ENCODE measurements at places on chromosomes 1 and 21. TPM values are rescaled to one million over a fixed set of nuclear protein-coding genes. Genes with fewer than 3 reads are reported as not detected.
A peak's percentile ranks its signal among the peaks of the same experiment; 100 is the strongest.

DNA sequence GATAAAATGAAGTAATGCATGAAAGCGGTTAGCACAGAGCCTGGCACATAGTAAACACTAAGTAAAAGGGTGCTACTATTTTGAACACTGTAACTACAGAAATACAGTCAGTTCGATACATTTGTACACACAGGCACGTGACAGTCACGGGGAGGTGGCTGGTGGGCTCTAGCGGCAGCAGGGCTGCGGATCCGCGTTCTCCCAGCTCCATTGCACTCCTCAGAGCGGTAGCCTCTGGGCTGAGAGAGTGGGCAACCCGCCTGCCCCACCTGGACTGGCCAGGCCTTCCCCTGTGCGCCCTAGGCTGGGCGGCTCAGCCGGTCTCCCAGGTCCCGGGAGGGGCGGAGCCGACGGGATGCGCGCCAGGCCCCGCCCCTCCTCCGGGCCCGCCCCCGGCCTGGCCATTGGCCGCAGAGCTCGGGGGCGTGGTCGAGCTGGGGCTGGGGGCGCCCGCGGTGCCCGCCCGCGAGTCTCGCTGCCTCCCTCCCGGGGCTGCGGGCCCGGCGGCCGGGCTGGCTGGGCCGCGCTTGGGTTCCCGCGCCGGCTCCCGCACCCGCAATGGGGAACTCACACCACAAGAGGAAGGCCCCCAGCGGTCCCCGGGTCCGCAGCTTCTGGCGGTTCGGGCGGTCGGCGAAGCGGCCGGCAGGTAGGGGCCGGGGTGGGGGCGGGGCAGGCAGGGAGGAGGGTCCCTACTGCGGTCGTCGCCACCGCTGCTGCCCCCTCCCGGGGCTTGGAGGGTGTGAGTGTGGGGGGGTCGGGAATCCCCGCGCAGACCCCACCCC is 51.2 kb upstream of the SYNC start:
- peak overlapping the region; percentile 64 for H3K4me3 ChIP-seq
- no peaks in the 10 kb centered on the region for H3K36me3 ChIP-seq
- no peaks in the 10 kb centered on the region for H3K27me3 ChIP-seq
- peak overlapping the region; percentile 66 for H3K27ac ChIP-seq

- H3K4me3 ChIP-seq = no peak overlapping the region
- no peak overlapping the region for H3K27ac ChIP-seq
- no peaks in the 10 kb centered on the region for H3K27me3 ChIP-seq
Observed at GRCh38 chr1:242239398-242239797, 240.5 kb upstream of the MAP1LC3C start.

- no peak for DNase-seq
- no peak overlapping the region for H3K4me3 ChIP-seq
- no peak overlapping the region for H3K27ac ChIP-seq
- H3K4me1 ChIP-seq = peaks cover 18% of the 10 kb centered on the region
- H3K36me3 ChIP-seq = no peaks in the 10 kb centered on the region
Observed at GRCh38 chr21:34671891-34672290, 3.1 kb downstream of the CLIC6 start.

GRCh38 chr1:98453066-98453465 is 208.5 kb upstream of the SNX7 start:
- H3K4me3 ChIP-seq = no peak overlapping the region
- DNase-seq = no peak
- H3K27me3 ChIP-seq = no peaks in the 10 kb centered on the region
- H3K4me1 ChIP-seq = no peaks in the 10 kb centered on the region
- H3K27ac ChIP-seq = no peak overlapping the region

DNA sequence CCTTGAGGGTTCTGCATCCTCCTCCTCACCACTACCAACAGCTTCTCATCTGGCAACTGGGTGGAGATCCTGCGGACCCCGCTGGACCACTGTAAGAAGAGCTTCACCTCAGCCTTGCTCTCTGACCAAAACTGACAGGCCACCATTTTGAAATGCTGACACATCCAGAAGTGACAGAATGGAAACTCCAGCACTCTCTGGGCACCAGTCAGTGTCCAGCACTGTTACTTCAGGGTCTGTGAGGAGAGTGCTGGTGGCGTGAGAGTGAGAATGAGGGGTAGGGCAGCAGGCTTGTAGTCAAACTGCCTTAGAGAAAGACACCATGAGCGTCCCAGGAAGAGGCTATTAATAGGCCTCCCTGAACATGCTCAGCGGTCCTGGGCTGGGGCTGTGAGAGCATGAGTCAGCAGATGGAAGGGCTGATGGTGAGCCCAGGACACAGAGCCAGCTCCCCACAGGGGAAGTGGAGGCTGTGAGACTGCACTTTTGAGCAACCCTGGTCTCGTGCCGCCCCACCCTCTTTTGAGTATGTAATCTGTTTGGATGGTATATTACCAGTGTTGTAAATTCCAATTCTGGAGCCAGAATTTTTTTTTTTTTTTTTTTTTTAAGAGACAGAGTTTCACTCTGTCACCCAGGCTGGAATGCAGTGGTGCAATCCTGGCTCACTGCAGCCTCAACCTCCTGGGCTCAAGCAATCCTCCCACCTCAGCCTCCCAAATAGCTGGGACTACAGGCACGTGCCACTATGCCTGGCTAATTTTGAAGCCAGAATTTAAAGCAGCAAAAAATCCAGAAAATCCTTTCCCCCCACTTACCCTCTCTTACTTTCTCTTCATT is 34.4 kb upstream of the SLC30A1 start:
- no peak overlapping the region for H3K4me3 ChIP-seq
- H3K27ac ChIP-seq = peak overlapping the region; percentile 41
- peak; percentile 84 for DNase-seq

DNA sequence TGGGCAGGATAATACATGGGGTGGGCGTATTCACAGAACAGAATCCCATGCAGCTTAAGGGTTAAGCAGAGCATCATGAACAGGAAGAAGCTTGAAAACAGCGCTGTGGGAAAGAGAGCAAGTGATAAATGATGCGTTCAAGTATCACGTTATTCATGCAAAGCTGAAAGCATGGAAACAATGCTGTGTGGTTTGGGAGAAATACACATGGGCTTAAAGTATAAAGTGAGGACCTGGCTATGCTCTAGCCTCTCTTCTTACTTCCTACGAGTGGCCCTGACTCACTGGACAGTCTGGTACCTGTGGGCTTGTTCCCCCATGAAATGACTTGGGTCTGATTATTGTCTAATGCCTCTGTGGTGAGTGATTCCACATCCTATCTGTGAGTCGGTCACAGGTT is 25.7 kb downstream of the TMPRSS2 start:
- H3K4me3 ChIP-seq = no peak overlapping the region
- DNase-seq = no peak
- peaks cover 33% of the 10 kb centered on the region for H3K4me1 ChIP-seq
- peaks cover 7% of the 10 kb centered on the region for H3K36me3 ChIP-seq

GRCh38 chr1:234163267-234163919 is 209.9 kb upstream of the COA6 start:
- H3K36me3 ChIP-seq = no peaks in the 10 kb centered on the region
- no peak overlapping the region for H3K4me3 ChIP-seq
- H3K4me1 ChIP-seq = no peaks in the 10 kb centered on the region
- no peaks in the 10 kb centered on the region for H3K27me3 ChIP-seq

- DNase-seq = no peak
- no peaks in the 10 kb centered on the region for H3K27me3 ChIP-seq
- peak overlapping the region; percentile 54 for H3K27ac ChIP-seq
- H3K36me3 ChIP-seq = no peaks in the 10 kb centered on the region
Observed at GRCh38 chr21:33655588-33656221, 13.4 kb downstream of the ITSN1 start.

DNA sequence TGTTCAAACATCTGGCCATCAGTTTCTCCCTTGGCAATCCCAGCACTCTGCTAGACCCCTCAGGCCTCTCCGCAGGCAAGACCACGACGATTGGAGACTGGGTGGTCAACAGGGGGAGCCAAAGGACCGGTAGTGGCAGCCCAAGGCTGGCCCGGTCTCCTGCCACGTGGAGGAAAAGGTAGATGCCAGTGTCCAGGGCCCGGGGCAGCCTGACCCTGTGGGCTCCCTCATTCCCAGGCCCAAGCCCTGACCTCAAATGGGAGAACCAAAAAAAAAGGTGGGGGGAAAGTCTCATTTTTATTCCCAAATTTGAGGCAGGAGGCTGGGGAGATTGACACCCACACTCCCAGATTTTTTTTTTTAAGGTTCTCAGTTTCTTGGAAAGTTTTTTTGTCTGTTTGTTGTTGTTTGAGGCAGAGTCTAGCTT is 24.8 kb downstream of the S100A6 start:
- H3K36me3 ChIP-seq = no peaks in the 10 kb centered on the region
- H3K4me3 ChIP-seq = no peak overlapping the region

GRCh38 chr1:85313888-85314696 is 37.7 kb upstream of the BCL10 start:
- H3K27ac ChIP-seq = peak overlapping the region; percentile 18
- no peak overlapping the region for H3K4me3 ChIP-seq
- no peak for DNase-seq
- H3K27me3 ChIP-seq = no peaks in the 10 kb centered on the region

DNA sequence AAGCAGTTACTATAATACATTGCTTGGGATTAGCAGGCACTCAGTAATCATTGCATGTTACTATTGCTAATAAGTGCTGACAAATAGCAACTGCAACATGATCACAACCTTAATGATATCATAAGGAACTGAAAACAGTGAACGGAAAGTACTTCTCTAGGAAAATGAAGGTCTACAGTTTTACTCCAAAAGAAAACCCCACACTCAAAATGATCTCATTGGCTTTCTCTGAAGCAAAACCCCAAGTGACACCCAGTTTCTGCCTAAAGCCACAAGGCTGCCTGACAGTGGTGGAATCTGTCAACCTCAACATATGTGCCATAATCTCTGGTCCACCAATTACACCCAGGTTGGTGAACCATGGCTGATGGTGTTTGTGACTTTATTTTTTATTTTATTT is 137.6 kb downstream of the PTGER3 start:
- no peaks in the 10 kb centered on the region for H3K27me3 ChIP-seq
- no peaks in the 10 kb centered on the region for H3K4me1 ChIP-seq
- no peak overlapping the region for H3K4me3 ChIP-seq
- DNase-seq = no peak

DNA sequence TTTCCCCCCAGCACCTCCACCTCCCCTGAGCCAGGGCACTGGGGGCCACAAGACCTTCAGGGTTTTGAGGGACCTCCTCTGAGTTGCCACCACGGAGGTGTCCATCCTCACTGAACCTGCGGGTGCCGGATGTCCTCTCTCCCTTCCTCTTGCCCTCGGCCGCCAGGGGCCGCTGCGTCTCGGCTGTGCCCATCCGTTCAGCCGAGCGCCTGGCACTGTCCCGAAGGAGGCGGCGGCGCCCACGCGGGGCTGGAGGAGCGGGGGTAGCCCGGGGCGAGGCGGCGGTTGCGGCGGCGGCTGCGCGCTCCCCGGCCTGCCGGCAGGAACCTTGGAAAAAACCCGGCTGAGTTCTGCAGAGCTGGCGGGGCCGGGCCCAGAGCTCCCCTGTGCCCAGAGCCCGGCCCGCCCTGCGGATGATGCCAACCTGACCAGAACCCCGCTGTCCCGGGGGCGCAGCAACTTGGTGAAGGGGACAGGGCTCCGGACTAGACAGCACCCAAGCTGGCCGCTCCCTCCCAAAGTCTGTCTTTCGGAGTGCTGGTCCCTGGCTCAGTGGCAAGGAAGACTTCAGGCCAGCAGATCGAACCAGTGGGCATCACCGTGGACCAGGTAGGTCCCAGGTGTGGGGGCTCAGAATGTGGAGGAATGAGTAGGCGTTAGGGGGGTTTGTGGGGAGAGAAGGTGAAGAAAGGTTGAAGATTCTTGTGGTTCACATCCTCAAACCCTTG is 3.7 kb upstream of the PPM1J start:
- H3K27me3 ChIP-seq = no peaks in the 10 kb centered on the region
- H3K4me1 ChIP-seq = peaks cover 35% of the 10 kb centered on the region
- no peak overlapping the region for H3K27ac ChIP-seq
- peak; percentile 87 for DNase-seq
- peak overlapping the region; percentile 29 for H3K4me3 ChIP-seq

GRCh38 chr1:93081716-93082115 is 2.6 kb downstream of the MTF2 start:
- peaks cover 9% of the 10 kb centered on the region for H3K36me3 ChIP-seq
- no peak overlapping the region for H3K27ac ChIP-seq
- H3K4me3 ChIP-seq = peak overlapping the region; percentile 82
- H3K27me3 ChIP-seq = no peaks in the 10 kb centered on the region

GRCh38 chr1:178725466-178726086 is 532 bp downstream of the RALGPS2 start:
- peaks cover 12% of the 10 kb centered on the region for H3K4me1 ChIP-seq
- no peaks in the 10 kb centered on the region for H3K27me3 ChIP-seq
- peak overlapping the region; percentile 82 for H3K4me3 ChIP-seq
- H3K36me3 ChIP-seq = no peaks in the 10 kb centered on the region
- H3K27ac ChIP-seq = peak overlapping the region; percentile 80
- DNase-seq = peak; percentile 70

DNA sequence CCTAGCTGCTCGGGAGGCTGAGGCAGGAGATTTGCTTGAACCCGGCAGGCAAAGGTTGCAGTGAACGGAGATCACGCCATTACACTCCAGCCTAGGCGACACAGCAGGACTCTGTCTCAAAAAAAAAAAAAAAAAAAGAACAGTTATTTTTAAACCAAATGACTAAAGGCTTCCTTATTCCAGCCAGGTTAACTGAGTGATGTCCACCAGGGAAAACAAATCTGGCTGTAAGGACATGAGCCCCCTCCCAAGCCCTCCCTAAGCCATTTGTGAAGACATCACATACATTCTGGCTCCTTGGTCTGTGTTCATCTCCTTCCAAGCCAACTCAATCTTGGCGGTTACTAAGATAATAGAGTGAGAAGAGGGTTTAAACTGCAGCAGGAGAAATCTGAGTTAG is 8.2 kb downstream of the TMCC2 start:
- H3K4me3 ChIP-seq = no peak overlapping the region
- H3K27me3 ChIP-seq = no peaks in the 10 kb centered on the region
- H3K36me3 ChIP-seq = no peaks in the 10 kb centered on the region
- H3K27ac ChIP-seq = no peak overlapping the region
- no peak for DNase-seq

GRCh38 chr1:21655259-21655658 is 13.9 kb downstream of the RAP1GAP start:
- peaks cover 7% of the 10 kb centered on the region for H3K4me1 ChIP-seq
- DNase-seq = no peak
- H3K27me3 ChIP-seq = peaks cover 22% of the 10 kb centered on the region
- H3K4me3 ChIP-seq = no peak overlapping the region

- H3K4me3 ChIP-seq = no peak overlapping the region
- H3K36me3 ChIP-seq = no peaks in the 10 kb centered on the region
- H3K4me1 ChIP-seq = no peaks in the 10 kb centered on the region
- no peak for DNase-seq
- peaks cover 11% of the 10 kb centered on the region for H3K27me3 ChIP-seq
Observed at GRCh38 chr1:5267603-5268235, 613.3 kb downstream of the AJAP1 start.

Gene SPRR5
- not detected for total RNA-seq

Gene AXDND1
- total RNA-seq = 0.59 TPM

Gene RCOR3
- total RNA-seq = 52.3 TPM

Gene OVAAL
- total RNA-seq = not detected

Gene IRF6
- total RNA-seq = 18.2 TPM

Gene CYP4Z1
- total RNA-seq = 1.4 TPM

Gene FAM72A
- 5.2 TPM for total RNA-seq

Gene SPATA45
- not detected for total RNA-seq

Gene CNIH3
- 2.1 TPM for total RNA-seq

Gene DHRS3
- total RNA-seq = 135 TPM

Gene A3GALT2
- not detected for total RNA-seq

Gene NASP
- total RNA-seq = 50.0 TPM
